ENCODE measurements at places on chromosomes 16 and 17.

- no peak for DNase-seq
These were observed 2.7 kb downstream of the ESRP2 start for GRCh38 chr16:68233085-68233834.

DNA sequence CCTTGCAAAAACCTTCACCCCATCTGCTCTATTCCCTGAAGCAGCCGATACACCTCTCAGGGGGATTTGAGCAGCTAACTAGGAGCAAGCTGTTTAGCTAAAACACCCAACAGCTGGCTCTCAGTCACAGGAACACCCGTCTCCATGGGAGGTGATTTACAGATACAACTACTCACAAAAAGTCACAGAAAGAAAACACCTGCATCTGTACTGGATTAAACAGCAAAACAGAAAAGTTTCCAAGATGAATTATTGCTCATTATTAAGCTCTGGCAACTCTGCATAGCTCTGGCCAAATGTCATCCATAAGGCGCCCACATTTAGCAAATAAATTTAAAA, 22.3 kb downstream of the GJC1 start:
- DNase-seq, result no peak

GRCh38 chr17:46163929-46164594, 29.2 kb downstream of the KANSL1 start:
- no peak for DNase-seq

GRCh38 chr16:48318630-48319029, 66.6 kb downstream of the SIAH1 start:
- DNase-seq, result no peak

DNA sequence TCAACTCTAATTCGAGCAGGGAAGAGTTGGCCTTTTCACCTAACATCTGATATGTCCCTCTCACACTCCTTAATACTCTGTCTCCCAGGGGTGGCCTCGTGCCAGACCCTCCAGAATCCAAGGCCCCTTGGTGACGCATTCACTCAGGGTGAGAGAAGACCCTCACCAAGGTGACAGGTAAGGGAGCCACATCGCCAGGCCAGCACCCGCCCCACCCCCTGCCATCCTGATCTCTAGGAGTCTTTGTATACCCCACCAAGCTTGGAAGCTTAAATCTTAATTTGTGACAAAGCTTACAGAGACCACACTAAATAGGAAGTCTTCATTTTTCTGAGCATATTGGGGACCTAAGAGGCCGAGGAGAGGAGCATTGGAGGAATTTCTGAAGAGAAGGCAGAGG, 286.1 kb downstream of the IRF8 start:
- no peak for DNase-seq

- DNase-seq, result no peak
These were observed 24.9 kb upstream of the DBNDD1 start for GRCh38 chr16:90044111-90044551.

- no peak for DNase-seq
These were observed 30.4 kb upstream of the HEATR6 start for GRCh38 chr17:60109161-60109560.

DNA sequence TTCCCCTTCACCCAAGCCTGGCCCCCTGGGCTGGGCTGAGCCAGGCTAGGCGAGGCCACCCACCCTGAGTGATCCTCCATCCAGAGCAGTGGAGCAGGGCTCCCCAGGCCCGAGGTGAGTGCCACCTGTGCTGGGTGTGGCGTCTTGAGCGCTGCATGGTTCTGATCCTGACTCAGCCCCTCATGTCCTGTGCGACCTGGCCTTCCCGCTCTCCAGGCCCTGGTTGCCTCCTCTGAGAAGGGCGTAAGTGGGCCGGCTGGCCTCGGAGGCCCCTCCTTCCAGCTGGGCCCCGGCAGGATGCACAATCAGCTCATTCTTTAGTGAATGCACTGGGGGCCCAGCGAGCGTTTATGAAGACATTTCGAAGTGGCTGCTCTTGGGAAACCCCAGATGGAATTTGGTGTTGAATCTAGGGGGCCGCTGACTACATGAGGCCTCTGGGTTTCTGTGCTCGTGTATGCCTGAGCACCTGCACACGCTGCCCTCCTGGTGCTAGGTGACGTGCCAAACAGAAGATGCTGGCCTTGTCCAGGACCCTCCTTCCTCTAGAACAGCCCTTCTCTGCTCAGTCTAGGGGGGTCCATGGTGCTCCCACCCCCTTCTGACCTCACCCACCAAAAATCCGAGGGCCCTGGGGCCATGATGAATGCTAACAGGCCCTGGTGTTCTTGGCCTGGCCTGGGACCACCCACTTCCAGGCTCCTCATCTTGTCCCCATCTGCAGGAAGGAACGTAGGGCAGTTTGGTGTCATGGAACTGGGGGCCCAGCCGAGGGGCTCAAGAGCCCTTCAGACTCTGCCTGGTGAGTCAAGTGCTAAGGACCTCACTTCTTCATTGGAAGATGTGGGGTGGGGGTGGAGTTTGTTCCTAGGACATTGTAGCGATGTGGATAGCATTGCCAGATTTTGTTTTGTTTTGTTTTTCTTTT, 3.6 kb upstream of the TMEM92 start:
- DNase-seq, result peak; percentile 50

- no peak for DNase-seq
These were observed 23.9 kb upstream of the LRRC75A start for GRCh38 chr17:16515933-16516332.

- DNase-seq, result no peak
These were observed 295.1 kb upstream of the SOX9 start for GRCh38 chr17:71825687-71826086.

GRCh38 chr16:50553731-50554360, 5.7 kb downstream of the NKD1 start:
- DNase-seq, result no peak

DNA sequence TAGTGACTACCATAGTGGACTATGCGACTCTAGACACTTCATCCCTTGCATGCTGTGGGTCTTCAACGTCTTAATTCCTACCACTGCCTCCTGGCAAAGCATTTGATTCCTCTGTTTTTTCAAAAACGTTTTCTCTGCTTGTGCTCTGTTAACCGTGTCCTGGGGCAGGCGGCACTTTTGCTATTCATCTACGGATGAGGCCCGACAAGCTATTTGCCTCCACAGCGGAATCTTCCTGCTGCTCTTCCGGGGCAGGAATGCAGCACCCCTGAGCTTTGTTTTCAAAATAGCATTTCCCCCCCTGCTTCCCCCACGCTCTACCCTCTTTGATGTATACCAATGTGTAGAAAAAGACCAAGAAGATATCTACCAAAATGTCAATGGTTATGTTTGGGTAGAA, 39.8 kb upstream of the METTL16 start:
- peak; percentile 84 for DNase-seq

DNA sequence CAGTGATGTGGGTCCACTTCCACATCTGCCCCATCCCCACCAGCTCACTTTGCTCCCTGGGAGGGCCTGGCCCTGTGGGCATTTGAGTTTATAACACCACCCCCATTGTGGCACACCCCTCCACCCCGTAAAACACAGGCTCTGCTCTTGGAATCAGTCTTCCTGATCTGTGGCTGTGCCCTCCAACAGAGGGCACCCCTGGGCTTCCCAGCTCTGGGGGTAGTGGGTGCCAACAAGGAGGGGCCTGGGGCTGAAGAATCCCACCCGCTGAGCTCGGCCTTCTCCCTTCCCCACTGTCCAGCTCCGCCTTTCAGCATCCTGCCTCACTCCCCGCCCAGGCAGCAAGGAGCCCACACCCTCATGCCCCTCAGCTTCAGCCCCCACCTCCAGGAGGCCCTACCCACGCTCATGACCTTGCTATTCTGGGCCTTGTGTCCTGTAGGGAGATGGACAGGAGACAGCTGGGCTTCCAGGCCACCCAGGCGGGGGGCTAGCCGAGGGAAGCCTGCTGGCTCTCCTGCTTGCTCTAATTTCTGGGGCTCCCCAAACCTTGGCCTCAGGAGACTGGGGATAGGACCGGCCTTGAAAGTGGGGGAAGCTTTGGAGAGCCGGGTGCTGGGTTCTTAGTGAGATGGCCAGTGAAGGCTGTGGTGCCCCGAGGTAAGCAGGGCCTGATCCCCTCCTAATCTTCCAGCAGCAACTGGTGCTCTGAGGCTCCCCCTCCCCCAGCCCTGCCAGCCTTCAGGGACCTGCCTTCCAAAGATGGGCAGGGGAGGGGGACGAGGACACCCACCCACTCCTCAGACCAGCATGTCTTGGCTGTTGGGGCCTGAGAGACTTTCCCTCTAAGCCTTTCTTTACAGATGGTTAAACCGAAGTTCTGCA, 2.9 kb upstream of the ATP2A1 start:
- DNase-seq, result no peak

- no peak for DNase-seq
These were observed 55.0 kb upstream of the MEAK7 start for GRCh38 chr16:84559311-84559932.

- no peak for DNase-seq
These were observed 14.8 kb upstream of the ADCY7 start for GRCh38 chr16:50251375-50252081.

DNA sequence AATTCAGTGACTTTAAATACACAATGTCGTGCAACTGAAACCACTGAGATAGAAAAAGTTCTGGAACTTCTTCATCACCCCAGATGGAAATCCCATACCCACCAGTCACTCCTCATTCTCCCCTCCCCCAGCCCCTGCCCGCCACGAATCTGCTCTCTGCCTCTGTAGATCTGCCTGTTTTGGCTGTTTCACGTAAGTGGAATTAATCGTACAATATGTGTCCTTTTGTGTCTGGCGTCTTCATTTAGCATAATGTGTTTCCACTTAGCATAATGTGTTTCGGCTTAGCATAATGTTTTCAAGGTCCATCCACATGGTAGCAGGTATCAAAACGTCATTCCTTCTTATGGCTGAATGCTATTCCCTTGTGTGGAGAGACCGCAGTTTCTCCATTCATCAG, 3.5 kb upstream of the SPPL2C start:
- DNase-seq, result no peak

DNA sequence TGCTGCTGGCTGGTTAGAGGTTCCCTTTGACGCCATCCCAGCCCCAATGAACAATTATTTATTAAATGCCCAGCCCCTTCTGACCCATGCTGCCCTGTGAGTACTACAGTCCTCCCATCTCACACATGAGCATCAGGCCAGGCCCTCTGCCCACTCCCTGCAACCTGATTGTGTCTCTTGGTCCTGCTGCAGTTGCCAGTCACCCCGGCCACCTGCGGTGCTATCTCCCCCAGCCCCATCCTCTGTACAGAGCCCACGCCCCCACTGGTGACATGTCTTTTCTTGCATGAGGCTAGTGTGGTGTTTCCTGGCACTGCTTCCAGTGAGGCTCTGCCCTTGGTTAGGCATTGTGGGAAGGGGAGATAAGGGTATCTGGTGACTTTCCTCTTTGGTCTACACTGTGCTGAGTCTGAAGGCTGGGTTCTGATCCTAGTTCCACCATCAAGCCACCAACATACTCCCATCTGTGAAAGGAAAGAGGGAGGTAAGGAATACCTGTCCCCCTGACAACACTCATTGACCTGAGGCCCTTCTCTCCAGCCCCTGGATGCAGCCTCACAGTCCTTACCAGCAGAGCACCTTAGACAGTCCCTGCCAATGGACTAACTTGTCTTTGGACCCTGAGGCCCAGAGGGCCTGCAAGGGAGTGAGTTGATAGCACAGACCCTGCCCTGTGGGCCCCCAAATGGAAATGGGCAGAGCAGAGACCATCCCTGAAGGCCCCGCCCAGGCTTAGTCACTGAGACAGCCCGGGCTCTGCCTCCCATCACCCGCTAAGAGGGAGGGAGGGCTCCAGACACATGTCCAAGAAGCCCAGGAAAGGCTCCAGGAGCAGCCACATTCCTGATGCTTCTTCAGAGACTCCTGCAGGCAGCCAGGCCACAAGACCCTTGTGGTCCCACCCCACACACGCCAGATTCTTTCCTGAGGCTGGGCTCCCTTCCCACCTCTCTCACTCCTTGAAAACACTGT, 11.3 kb downstream of the CX3CL1 start:
- DNase-seq, result no peak

DNA sequence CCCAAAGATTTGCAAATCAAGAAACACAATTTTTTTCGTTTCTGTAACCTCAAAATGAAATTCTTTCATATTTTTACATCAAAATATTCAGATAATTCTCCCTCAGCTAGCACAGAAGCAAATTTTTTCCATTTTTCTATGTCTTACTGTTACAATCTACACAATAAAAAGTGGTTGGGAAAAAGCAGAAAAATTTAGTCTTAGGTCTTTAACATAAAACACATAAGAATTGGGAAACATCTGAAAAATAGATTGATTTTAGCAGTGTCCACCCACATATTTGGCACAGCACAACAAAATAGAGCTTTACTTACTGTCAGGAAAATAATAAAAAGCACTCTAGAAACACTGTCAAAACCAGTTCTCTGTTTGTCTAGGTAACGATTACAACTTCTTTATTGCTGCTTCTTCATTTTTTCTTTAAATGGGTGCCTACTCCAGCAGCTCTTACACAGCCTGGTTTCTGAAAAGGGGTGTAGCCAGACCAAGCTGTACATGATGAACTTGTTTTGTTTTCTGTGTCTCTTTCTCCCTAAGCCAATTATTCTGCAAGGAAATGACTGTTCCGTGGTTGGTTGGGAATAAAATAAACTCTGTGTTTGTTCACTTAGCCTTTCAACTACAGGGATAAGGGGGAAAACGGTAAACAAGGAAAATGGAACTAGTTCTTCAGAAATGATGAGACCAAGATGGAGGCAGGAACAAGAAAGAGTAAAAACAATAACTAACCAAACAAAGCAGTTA, at the start of gene ABCA6:
Gene ABCA6, minus strand, starts transcription at position 465 of the 744 bp plus-strand sequence. CDS start 1,192 bp downstream, outside the sequence.
- no peak for DNase-seq

- DNase-seq, result no peak
These were observed 19.7 kb downstream of the IGF2BP1 start for GRCh38 chr17:49016775-49017463.

- DNase-seq, result no peak
These were observed 128.3 kb upstream of the NUDT7 start for GRCh38 chr16:77594057-77594456.

GRCh38 chr17:72173499-72174116, 52.8 kb downstream of the SOX9 start:
- no peak for DNase-seq

DNA sequence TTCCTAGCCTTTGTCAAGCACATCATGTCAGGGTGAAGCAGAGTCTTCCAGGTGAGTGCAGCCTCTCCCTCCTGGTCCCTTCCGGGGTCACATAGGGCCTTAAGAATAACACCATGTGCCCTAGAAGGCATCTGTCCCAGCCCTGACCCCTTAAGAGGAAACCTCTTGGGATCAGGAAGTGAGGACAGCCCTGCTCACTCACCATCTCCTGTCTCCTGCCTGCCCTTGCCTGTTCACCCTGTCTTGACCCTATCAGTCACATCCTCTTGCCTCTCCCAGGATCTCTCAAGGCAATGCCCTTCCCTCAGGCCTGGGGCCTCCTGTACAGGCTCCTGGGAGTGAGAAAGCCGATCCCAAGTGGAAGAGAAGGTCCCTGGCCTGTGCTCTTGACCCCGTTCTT, 13.9 kb downstream of the MYL4 start:
- DNase-seq, result no peak

- DNase-seq, result peak; percentile 42
These were observed 1.2 kb downstream of the LLGL2 start for GRCh38 chr17:75526555-75527270.

- DNase-seq, result no peak
These were observed 78.2 kb downstream of the CRISPLD2 start for GRCh38 chr16:84897911-84898377.

GRCh38 chr17:50214976-50215760, 13.7 kb upstream of the COL1A1 start:
- no peak for DNase-seq

- DNase-seq, result peak; percentile 71
These were observed at the start of gene ALOX12 for GRCh38 chr17:6995500-6996255. Gene ALOX12, plus strand, starts transcription at chr17:6996049. Its CDS starts 69 bp downstream, at chr17:6996118.

- DNase-seq, result no peak
These were observed 64.4 kb downstream of the METRNL start for GRCh38 chr17:83143817-83144231.

Measured in neural progenitor cell (in vitro differentiated cells).